ENCODE measurements at places on chromosomes 16 and 17. TPM values are rescaled to one million over a fixed set of nuclear protein-coding genes. Genes with fewer than 3 reads are reported as not detected.
A peak's percentile ranks its signal among the peaks of the same experiment; 100 is the strongest.

Gene SLC16A3
- 8.9 TPM for total RNA-seq

Gene CSH2
- total RNA-seq: not detected

DNA sequence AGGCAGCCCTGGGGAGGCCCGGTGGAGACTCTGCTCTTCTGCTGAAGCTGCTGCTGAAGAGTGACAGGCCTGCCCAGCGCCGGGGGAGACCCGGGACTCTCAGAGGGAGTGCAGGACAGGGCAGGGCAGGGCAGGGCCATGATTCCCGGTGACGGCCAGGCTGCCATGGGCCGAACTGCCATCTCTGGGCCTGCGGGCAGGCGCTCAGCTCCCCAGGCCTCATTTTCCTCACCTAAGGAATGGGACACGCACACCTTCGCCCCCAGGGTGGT lies 22.6 kb upstream of the SSTR5 start:
- no peak overlapping the region for H3K27ac ChIP-seq
- H3K4me3 ChIP-seq: no peak overlapping the region
- H3K4me1 ChIP-seq: peaks cover 7% of the 10 kb centered on the region

GRCh38 chr17:18362698-18363100 lies 651 bp downstream of the SHMT1 start:
- H3K36me3 ChIP-seq: no peaks in the 10 kb centered on the region
- peak overlapping the region; percentile 55 for H3K4me3 ChIP-seq
- DNase-seq: peak; percentile 81
- H3K4me1 ChIP-seq: peaks cover 11% of the 10 kb centered on the region

Gene SLC25A10
- 7.1 TPM for total RNA-seq

Gene TERF2IP
- total RNA-seq: 75.7 TPM

- H3K4me1 ChIP-seq: peaks cover 24% of the 10 kb centered on the region
- no peak overlapping the region for H3K4me3 ChIP-seq
- no peaks in the 10 kb centered on the region for H3K36me3 ChIP-seq
- H3K27me3 ChIP-seq: no peaks in the 10 kb centered on the region
These were observed 33.0 kb upstream of the SEC14L1 start for GRCh38 chr17:77107506-77108433.

Gene MYCBPAP
- total RNA-seq: 2.4 TPM

DNA sequence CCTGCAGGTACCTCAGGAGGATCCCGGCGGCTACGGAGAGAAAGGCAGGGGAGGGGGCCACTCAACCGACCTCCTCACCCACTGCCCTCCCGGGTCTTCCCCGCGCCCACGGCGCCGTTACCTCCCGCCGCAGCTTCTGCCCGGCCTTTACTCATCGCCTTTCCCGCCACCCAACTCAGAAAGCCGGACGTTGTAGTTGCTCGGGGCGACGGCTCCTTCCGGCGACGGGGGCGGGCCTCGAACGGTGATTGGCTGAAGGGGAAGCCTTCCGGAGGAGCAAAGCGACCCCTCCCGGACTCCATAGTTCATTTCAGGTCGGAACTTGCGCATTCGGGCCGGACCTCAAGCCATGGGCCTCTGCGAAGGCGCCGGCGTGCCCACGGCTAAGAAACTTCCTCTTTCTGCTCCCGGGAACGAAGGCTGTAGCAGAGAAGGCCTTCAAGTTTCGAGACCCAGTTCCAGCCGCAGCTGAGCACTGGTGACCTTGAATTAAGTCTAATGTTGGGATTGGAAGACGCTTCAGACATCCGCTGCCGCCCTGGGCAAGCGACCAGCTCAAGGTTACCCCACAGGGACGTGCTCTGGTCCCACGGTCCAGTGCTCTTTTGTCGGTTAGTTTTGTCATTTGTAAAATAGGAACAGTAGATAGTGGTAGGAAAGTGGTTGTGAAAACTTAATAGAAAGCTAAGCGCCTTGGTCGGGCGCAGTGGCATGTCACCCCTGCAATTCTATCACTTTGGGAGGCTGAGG lies at the start of gene PSMC3IP:
PSMC3IP (minus strand) TSS at position 198 of the 750 bp plus-strand sequence; CDS start at position 155, 43 bp downstream.
- H3K27ac ChIP-seq: peak within 1 kb of the TSS; percentile 92
- peak; percentile 96 for DNase-seq
- H3K27me3 ChIP-seq: no peaks in the 10 kb centered on the region
- peaks cover 14% of the 10 kb centered on the region for H3K4me1 ChIP-seq
- no peaks in the 10 kb centered on the region for H3K36me3 ChIP-seq

Gene SCPEP1
- 55.2 TPM for total RNA-seq

Measured in heart left ventricle (tissue), 16 donors.